ENCODE measurements at places on chromosomes 7 and 10. TPM values are rescaled to one million over a fixed set of nuclear protein-coding genes. Genes with fewer than 3 reads are reported as not detected.
A peak's percentile ranks its signal among the peaks of the same experiment; 100 is the strongest.

DNA sequence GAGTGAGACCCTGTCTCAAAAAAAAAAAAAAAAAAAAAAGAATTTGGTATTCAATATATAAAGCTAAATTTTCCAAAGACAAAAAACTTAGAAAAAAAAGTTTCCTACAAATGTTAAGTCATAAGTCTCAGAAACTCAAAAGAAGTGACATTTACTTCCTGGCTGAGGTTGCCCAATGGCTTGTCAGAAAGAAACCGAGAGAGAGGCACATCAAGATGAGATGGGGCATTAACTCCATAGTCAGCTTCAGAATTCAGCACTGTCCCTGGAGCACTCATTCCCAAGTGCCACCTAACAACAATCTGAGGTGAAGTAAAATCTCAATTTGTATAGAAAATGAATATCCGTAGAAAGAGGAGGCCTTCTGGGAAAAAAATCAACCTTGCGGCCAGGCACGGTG, 6.8 kb upstream of the SPOCK2 start:
- peaks cover 22% of the 10 kb centered on the region for H3K4me1 ChIP-seq
- H3K36me3 ChIP-seq, result no peaks in the 10 kb centered on the region
- no peak for DNase-seq

The PI4K2A gene
- 23.5 TPM for total RNA-seq

DNA sequence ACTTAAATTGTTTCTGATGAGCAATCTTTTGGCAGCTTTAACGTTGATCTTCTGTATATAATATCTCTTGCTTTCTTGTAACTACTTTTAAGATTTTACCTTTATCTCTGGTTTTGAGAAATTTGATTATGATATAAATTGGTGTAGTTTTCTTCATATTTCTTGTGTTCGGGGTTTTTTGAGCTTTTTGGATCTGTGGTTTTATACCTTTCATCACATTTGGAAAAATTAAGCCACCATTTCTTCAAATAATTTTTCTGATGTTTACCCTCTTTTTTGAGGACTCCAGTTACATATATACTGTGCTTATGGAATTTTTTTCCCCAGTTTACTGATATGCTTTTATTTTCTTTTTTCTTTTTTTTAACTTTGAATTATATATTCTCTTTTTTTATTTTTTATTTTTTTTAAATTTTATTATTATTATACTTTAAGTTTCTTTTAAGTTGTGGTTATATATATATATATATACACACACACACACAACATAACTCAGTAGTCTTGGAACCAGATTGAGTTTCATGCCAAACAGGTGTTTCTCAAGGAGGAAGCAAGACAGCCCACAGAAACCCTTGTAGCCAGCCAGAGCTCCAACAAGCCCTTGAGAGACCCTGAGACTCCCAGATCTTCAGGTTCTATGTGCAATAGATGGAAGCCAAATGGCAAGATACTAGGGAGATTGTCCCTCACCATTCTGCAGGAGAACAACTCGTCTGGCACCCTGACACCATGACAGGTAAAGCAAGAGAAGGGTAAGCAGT, 27.5 kb upstream of the NME8 start:
- no peaks in the 10 kb centered on the region for H3K36me3 ChIP-seq
- H3K27me3 ChIP-seq, result no peaks in the 10 kb centered on the region
- no peak overlapping the region for H3K27ac ChIP-seq
- H3K4me1 ChIP-seq, result no peaks in the 10 kb centered on the region

DNA sequence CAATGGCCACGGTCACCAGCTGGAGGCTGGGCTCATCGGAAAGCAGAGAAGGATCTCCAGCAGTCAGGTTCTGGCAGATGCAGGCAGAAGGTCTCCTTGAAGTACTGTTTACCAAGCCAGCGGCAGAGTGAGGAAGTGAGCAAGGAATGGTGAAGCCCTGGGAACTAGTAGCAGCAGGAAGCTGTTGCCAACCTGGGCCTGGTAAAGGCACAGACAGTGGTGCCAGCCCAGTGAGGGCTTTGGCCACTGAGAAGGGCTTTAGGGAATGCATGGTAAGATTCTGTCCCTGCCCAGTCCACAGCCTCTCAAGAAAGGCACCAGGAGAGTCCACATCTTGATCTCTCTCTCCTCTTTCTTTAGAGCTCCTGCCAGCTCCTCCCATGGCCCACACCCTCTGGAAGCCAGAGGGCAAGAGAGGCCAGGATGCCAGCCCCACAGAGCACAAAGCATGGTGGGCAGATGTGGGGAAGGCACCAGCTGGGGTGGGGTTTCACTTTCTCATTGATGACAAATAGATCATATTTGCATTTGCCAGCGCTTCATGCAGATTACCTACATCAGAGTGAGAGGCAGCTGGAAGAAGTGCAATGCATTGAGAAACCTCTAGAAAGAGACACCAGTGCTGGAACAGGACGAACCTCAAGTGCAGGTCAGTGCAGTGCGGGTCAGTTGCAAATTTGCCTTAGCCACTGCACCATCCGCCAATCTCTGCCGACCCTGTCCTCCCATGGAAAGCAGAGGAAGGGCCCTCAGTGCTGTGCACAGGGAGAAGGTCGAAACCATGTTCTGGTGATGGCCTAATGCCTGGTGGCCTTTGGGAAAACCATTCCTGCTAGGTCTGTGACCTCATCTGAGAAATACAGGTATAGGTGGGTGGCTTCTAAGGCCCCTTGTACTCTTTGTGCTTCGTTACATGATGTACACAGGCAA, 667.8 kb upstream of the MKI67 start:
- no peak overlapping the region for H3K27ac ChIP-seq
- no peaks in the 10 kb centered on the region for H3K27me3 ChIP-seq
- DNase-seq, result no peak
- no peaks in the 10 kb centered on the region for H3K36me3 ChIP-seq

The SFTPA1 gene
- not detected for total RNA-seq

- no peak overlapping the region for H3K4me3 ChIP-seq
- H3K27ac ChIP-seq, result no peak overlapping the region
- no peak for DNase-seq
Measured at GRCh38 chr10:1151076-1152033, 95.2 kb downstream of the WDR37 start.

DNA sequence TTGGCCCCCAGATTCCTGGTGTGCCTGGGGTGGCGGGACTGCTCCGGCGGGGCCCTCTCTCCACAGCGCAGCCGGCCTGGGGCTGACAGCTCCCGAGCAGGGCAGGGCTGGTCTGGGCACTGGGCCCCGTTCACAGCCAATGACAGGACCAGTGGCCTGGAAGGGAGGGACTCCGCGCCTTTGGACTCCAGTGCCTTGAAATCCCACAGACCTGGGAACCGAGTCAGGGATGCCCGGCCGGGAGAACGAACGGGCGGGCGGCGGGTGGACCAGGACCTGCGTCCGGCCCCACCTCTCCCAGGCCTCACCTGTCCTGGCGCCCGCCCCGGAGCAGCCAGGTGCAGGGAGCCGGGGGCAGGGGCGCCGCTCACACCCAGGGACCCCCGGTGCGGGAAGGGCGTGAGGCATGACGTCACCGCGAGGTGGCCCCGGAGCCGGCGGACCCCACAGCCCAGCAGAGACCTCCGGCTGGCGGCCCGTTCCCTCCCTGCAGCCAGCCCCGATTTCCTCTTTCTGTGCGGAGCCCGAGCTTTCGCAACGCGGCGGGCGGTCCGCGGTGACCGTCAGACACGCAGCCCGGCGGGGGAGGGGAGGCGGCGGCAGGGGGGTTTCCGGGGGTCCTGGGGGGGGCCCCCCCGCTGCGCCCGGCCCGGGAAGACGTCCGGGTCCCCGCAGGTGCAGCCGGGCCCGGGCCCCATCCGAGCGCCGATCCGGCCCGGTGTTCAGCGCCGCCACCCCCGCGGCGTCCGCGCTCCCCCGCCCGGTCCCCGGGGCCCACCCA, 743 bp downstream of the ADAP1 start:
- H3K4me1 ChIP-seq, result no peaks in the 10 kb centered on the region
- no peak overlapping the region for H3K27ac ChIP-seq
- H3K4me3 ChIP-seq, result peak overlapping the region; percentile 40

GRCh38 chr10:102368077-102368476, 27.4 kb upstream of the NFKB2 start:
- no peaks in the 10 kb centered on the region for H3K4me1 ChIP-seq
- H3K4me3 ChIP-seq, result no peak overlapping the region
- peaks cover 88% of the 10 kb centered on the region for H3K36me3 ChIP-seq
- H3K27ac ChIP-seq, result no peak overlapping the region

DNA sequence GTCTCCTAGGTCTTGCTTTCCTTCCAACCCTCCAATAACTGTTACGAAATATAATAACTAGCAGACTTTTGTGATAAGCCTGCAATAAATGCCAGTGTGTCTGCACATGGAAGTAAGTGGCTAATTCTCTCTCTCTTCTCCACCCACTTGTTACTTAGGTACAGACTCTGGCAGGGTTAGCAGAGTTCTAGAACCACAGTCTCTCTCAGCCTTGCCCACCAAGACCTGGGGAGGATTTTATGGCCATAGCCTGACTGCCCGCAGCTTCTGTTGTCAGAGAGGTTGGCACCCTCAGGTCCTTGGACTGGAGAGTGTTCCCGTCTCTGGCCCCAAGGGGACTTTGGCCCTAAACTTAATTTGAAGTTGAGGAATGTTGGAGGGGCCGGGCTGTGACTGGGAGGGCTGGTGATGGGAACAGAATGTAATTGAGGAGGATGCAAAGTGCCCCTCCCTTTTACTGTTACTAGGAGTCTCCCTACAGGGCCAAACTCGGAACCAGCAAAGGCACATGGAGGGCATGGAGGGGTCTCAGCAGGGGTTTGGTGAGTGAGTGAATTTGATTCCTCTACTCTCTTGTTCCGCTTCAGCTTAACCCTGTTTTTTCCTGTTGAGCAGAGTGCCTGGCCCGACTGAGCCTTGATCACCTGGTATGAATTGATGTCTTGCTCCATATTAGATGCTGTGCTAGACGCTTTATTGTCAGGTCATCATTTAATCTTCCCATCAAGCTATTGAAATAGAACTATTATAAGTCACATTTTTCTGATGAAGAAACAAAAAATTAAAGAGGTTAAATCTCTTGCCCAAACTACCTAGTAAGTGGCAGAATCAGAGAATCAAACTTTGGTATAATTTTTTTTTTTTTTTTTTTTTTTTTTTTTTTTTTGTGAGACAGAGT, 37.0 kb upstream of the LCOR start:
- peak; percentile 14 for DNase-seq
- no peak overlapping the region for H3K4me3 ChIP-seq
- H3K36me3 ChIP-seq, result no peaks in the 10 kb centered on the region
- H3K27me3 ChIP-seq, result no peaks in the 10 kb centered on the region
- no peak overlapping the region for H3K27ac ChIP-seq

GRCh38 chr10:129468187-129468586, 1.1 kb downstream of the MGMT start:
- no peak for DNase-seq
- H3K27me3 ChIP-seq, result no peaks in the 10 kb centered on the region
- H3K4me1 ChIP-seq, result peaks cover 7% of the 10 kb centered on the region
- no peak overlapping the region for H3K27ac ChIP-seq
- H3K4me3 ChIP-seq, result no peak overlapping the region

- DNase-seq, result no peak
- no peak overlapping the region for H3K27ac ChIP-seq
- H3K4me3 ChIP-seq, result no peak overlapping the region
Measured at GRCh38 chr7:27590416-27590815, 72.3 kb downstream of the HIBADH start.

The HSPA14 gene
- total RNA-seq, result 11.9 TPM

DNA sequence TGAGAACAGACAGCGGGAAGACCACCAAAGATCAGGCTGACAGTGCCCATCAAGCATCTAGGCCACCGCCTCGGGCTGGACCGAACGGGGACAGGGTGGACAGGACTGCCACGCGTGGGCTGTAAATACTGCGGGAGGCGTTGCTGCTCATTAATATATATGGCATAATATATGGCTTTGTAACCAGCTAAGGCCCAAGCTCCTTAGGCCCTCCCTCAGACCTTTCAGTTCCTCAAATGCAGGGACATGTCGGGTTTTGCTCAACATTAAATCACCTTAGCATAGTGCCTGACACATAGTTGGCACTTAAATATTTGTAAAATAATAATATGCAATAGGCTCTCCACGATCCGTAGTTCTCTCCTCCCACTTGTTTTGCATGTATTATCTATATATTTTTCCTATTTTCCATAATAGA, 402 bp upstream of the TMEM168 start:
- H3K27ac ChIP-seq, result no peak overlapping the region
- no peaks in the 10 kb centered on the region for H3K27me3 ChIP-seq
- peak overlapping the region; percentile 96 for H3K4me3 ChIP-seq
- H3K36me3 ChIP-seq, result no peaks in the 10 kb centered on the region
- no peak for DNase-seq
- peaks cover 10% of the 10 kb centered on the region for H3K4me1 ChIP-seq

GRCh38 chr10:83127942-83128575, 1011.2 kb upstream of the GHITM start:
- H3K4me1 ChIP-seq, result no peaks in the 10 kb centered on the region
- no peaks in the 10 kb centered on the region for H3K36me3 ChIP-seq
- no peak overlapping the region for H3K4me3 ChIP-seq
- no peak for DNase-seq
- no peak overlapping the region for H3K27ac ChIP-seq

DNA sequence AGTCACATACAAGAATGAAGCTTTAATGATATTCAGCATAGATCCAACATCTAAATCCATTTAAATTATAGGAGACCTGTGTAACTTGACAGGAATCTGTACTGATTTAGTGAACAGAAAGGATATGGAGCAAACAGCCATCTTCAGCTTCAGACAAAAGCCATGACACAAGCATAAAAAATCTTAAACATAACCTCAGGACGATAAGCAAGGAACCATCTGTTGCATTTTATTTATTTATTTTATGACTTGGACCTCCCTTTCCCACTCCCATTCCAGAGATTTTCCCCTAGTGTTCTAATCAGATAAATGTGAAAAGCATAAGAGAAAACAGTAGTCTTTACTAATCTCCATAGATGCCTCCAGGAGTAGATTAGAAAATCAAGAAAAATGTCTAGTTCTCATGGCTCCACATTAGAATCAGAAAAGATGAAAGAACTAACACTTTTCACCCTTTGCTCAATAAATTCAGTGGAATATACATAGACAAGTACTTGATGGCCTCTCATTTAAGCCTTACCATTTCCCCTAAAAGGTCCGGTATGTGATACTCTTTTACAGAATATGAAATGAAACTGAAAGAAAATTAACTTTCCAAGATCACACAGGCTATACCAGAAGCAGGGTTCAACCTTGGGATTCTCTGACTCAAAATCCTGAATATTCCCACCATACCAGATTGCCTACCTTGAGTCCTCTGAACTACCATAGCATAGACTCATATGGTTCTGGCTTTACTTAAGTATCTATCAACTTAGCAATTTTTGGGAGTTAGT, 15.2 kb downstream of the CACNA2D1 start:
- H3K27me3 ChIP-seq, result no peaks in the 10 kb centered on the region
- H3K4me1 ChIP-seq, result peaks cover 18% of the 10 kb centered on the region
- peaks cover 4% of the 10 kb centered on the region for H3K36me3 ChIP-seq
- H3K4me3 ChIP-seq, result peak overlapping the region; percentile 29
- H3K27ac ChIP-seq, result peak overlapping the region; percentile 66
- DNase-seq, result peak; percentile 75

The NUTM2A gene
- 0.72 TPM for total RNA-seq
